ENCODE measurements at places on chromosomes 2 and 18.

GRCh38 chr18:74869904-74870863, 272.5 kb downstream of the ZNF407 start:
- no peak for DNase-seq

DNA sequence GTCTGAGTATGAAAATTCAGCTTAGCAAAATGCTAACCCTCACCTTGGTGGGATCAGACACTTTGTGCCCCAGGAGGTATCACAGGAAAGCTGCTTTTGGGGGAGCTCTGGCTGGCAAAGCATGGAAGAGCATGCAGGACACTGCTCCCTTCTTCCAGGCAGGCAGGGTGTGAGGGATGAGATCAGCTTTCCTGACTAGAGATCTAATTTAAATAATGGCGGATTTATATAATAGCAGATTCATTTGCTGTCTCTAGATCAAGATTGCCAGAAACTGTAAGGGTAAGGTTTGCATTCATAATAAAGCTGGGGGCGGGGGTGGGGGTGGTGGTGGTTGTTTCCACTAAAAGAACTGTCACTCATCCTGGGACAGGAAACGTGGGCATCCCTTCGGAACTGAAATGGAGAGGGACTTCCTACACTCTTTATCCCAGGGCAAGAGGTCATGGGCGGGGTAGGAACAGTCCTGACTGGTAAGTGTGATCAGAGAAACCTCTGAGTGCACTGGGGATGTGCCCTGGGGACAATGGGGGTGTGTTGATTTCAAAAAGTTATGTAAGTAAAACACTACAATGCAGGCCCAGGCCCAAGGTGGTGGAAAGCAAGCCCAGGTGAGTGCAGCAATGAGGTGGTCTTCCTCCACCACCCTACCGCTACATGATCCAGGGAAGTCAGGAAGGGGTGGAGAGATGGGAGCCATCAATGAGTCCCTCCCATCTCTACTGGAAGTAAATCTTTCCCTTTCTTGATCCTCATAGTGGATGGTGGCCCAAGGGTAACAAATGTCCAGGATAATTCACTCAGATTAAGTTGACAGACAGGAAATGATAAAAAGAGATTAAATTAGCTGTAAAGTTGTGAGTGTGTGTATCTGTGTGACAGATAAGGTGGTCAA, 171.4 kb upstream of the SERPINE2 start:
- DNase-seq, result no peak

- peak; percentile 6 for DNase-seq
Observed at GRCh38 chr18:78753240-78753639, 226.4 kb upstream of the SALL3 start.

DNA sequence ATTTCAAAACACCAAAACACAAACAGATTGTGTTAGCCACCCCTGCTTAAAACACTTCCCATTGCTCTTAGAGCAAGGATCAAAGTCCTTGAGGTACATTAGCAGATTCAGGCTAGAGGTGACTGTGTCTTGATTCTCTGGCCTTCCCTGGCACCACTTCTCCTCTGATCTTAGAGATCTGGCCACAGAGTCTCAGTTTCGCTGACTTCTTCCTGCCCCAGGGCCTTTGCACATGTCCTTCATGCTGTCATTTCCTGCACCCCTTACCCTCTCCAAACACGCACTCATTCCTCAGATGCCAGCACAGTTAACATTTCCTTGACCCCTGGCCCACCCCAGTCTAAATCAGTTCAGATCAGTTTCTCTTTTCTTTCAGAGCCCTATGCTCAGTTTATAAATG, 16.9 kb downstream of the CXCR4 start:
- no peak for DNase-seq

DNA sequence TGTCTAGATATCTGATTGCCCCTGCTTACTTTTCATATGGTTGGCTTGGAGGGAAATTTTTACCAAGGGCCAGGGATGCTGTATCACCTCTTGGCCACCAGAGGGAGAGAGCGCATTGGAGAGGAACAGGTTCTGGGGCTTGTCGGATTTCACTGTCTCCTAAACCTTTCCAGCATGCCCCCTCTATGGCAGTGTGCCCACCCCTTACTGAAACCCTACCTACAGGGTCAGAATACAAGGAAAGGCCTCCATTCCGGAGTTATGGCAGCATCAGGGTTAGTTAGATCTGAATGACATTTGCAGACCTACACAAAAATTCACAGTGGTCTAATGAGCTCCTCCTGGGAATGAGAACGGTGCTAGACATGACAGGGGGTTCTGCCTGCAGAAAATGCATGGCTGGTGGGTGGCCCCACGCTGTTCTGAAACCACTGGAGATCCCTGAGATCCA, 5.8 kb downstream of the SLC14A2 start:
- peak; percentile 57 for DNase-seq

DNA sequence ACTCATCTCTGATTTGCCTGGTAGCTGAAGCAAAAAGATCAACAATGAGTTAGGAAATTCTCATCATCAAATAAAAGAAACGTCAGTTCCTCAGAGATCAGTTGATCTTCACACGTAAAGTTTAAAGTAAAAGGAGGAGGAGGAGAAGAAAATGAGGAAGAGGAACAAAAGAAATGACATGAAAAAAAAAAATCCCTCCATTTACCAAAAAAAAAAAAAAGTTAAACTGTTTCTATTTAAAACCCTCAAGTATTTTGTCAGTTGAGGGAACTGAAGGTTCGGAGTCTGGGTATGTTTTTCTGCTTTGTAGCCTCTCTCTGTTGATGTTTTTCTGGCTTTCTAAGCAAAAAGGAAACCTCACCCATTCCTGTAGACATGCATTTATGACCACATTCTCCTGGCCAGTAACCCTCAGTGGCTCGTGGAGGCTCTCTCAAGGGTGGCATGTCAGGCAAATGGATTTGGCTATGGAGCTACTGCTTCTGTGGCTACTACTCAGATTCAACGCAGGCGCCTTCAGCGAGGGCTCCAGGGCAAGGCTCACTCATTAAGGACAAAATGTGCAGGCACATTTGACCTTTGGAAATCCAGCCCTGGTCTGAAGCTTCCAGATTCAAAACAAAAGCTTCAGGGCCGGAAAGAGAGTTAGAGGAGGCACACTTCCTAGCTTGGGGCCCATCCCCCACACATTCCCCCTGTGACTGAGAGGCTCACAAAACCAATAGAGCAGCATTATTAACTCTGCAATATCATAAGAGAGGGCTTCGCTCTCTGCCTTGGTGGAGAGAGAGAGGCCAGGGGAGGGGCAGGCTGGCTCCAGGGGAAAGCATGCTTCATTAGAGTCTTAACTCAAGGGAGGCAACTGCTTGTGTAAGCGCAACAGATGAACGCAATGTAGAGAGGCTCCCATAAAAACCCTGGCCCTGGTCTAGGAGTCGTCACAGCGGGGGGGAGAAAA, 22.3 kb downstream of the KLF7 start:
- no peak for DNase-seq

DNA sequence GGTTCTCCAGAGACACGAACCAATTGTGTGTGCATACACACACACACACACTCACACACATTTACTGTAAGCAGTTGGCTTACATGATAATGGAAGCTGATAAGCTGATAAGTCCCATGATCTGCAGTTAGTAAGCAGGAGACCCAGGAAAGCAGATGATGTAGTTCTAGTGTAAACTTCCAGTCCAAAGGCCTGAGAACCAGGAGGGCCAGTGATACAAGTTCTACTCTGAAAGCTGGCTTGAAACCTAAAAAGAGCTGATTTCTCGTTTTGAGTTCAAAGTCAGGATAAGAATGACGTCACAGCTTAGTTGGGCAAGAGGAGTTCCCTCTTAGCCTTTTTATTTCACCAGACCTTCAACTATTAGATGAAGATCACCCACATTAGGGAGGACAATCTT, 558.8 kb upstream of the PIK3C3 start:
- no peak for DNase-seq

GRCh38 chr2:225290757-225291400, 108.6 kb upstream of the NYAP2 start:
- DNase-seq, result no peak

DNA sequence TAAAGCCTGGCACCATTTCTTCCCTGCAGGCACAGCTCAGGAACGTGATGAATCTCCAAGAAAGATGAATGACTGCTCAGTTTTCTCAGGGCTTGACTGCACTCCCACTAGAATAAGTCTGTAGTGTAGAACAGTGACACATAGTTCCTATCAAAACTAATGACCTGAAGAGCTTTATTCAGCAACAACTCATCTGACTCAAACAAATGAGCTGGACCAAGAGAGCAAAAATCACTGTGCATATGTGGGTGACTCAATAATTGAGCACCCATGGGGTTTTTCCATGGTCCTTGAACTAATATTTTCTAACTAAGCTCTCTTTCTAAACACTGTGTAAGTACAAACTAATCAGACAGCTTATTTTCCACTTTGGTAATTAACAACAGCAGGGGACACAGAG, 61.1 kb upstream of the XDH start:
- DNase-seq, result no peak

DNA sequence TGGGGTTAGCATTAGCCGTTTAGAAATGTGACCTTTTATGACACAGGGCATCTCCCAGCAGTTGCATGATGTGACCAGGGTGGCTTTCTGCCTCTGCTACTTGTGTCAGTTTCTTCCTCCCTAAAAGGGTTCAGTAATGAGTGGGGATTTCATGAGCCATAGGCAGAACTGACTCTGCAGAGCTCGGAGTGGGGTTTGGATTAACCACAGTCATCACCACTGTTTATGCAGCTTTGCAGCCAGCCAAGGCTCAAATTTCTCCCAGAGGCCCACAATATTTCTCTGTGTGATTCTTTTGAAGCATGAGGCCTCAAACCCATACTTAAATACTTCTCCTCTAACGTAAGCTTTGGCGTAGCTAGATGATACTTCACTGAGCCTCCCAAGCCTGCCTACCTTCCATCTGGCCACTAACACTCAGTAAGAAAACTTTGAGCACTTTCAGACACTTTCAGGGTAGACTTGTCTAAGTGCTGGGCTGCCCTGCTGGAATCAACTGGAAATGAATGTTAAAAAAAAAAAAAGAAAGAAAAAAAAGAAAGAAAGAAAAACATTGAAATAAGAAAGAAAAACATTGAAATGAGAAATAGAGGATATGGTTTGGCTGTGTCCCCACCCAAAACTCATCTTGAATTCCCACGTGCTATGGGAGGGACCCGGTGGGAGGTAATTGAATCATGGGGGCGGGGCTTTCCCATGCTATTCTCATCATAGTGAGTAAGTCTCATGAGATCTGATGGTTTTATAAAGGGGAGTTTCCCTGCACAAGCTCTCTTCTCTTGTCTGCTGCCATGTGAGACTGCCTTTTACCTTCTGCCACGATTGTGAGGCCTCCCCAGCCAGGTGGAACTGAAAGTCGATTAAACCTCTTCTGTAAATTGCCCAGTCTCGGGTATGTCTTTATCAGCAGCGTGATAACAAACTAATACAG, 11.5 kb upstream of the LAPTM4A start:
- DNase-seq, result no peak

- DNase-seq, result no peak
Observed at GRCh38 chr18:36331521-36331971, 34.0 kb downstream of the FHOD3 start.

- DNase-seq, result no peak
Observed at GRCh38 chr2:70596293-70596692, 42.7 kb upstream of the TGFA start.

DNA sequence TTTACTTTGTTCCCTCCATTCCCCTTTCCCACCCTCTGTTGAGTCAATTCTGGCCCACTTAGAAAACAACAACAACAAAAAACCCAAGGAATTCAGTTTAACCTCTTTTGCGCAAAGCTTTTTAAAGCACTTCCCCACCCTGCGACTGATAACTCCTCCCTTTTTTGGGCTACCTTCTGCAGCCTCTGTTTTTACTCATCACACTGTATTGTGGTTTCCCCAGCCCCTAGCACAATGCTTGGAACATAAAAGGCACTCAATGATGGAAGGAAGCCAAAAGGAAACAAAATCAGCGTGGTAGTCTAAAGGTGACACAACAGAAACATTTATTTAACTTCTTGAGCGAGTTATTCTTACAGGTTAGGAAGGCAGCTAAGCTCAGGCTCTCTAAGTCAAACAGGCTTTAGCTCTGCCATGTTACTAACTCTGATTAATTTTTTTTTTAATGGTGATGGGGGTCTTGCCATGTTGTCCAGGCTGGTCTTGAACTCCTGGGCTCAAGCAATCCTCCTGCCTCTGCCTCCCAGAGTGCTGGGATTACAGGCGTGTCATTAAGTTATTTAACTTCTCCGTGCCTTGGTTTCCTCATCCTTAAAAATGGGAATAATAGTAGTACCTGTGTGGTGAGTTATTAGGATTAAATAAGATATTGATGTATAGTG, 1.3 kb downstream of the CEP68 start:
- DNase-seq, result no peak

Data from activated CD8-positive, alpha-beta memory T cell treated with anti-CD3 and anti-CD28 coated beads, Interleukin-2, amount 50 U/mL, for 48 hours (primary cell).